Stimulated activated CD4-positive, alpha-beta T cell treated with anti-CD3 and anti-CD28 coated beads, TNF-alpha, amount 100 ng/mL, for 4 hours (primary cell): ENCODE measurements at places on chromosomes 6 and 20.

GRCh38 chr6:39287601-39288000 lies 26.6 kb downstream of the KCNK17 start:
- DNase-seq, result no peak

- DNase-seq, result no peak
Measured at GRCh38 chr6:109671733-109672132, 19.3 kb downstream of the AK9 start.

- no peak for DNase-seq
Measured at GRCh38 chr20:13041574-13042457, 33.0 kb downstream of the SPTLC3 start.

DNA sequence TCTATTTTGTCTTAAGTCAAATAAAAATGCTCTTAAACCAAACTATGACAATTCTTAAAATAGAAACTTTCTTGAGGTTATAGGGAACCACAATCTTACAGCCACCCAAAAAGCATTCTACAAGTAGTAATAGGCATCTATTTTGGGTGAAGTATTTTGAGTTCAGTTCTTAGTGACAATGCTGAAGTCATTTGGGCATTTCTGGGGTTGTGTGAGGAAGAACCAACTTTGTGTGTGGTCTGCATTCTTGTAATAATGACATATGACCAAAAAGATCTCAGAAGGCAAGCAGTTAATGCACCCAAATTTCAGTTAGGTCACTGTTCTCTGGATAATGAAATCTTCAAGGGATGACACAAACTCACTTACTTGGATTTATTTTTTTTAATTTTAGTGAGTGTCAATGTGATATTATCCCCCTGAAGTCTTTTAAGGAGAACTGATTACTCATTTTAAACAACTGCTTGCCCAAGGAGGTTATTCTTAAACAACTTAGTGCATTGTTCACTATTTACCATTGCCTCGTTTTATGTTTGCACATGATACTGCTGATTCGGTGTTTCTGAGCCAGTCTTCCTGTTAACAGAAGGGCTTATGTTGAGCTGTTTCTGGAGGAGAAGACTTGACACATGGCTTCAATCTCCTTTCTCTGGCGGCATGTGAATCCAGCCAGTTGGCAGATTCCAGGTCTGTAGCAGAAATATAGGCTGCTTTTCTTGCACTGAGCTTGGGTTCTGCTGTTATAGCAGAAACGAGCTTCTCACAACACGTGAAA lies 618.9 kb downstream of the BCKDHB start:
- no peak for DNase-seq

GRCh38 chr20:38110525-38111178 lies 54.4 kb downstream of the TGM2 start:
- DNase-seq, result no peak

DNA sequence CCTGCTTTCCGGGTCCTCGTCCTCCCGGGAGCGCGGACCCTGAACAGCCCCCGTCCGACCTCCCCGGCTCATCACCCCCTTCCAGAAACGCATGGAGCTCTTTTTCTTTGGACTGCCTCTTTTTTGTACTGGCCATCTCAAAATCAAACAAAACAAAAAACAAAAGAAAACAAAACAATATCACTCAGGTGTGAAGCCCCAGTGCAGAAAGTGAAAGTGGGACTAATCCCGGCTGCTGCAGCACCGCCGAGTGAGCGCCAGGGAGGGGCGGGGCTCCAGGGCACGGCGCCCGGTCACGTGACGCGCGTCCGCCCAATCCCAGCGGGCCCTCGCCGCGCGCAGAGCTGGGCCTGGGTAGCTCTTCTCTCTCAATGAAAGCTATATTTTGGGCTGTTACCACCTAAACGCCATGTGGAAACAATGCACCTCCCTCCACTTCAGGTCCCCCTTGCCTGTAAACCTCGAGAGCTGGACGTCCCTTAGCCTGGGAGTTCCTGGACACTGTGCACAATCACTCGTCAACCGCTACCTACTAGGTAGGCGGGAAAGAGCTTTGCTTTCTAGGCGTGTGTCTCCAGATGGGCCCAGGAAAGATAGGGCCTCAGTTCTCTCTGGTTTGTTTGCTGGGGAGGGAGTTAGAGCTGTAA lies 93.7 kb upstream of the PRDM1 start:
- peak; percentile 78 for DNase-seq

DNA sequence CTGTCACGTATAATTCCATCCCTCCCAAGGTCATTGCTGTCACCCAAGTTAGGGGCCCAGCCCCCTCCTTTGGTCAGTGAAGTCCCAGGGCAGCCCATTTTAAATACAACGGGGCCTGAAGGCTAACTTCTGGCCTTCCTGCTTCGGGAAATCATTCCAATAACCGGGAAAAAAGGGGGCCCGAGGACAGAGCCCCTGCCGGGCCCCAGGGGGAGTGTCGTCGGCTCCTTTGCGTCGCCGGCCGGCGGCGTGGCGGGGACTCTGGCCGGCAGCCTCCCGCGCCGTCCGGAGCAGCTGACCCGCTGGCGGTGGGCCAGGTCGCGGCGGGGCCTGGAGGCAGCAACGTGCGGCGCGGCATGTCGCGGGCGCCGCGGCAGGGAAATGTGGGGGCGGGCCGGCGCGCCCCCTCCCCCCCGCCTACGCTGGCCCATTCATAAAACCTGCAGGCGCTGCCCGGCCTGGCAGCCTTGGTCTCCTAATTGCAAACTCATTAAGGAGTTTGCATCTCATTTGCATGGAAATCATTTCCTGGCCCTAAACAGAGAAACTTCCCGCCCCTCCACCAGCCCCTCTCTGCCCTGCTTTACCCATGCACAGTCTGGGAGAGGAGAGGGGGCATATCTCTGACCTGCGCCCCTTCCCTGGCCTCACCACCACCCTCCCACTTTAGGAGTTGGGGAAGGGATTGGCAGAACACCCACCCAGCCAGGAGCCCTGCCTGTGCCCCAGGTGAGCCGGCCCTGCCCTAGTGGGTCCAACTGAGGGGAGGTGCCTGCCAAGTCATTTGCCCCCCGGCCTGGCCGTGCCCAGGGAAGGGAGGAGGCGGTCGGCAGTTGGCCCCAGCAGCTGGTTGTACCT lies 50.7 kb downstream of the MRPL14 start:
- DNase-seq, result no peak

DNA sequence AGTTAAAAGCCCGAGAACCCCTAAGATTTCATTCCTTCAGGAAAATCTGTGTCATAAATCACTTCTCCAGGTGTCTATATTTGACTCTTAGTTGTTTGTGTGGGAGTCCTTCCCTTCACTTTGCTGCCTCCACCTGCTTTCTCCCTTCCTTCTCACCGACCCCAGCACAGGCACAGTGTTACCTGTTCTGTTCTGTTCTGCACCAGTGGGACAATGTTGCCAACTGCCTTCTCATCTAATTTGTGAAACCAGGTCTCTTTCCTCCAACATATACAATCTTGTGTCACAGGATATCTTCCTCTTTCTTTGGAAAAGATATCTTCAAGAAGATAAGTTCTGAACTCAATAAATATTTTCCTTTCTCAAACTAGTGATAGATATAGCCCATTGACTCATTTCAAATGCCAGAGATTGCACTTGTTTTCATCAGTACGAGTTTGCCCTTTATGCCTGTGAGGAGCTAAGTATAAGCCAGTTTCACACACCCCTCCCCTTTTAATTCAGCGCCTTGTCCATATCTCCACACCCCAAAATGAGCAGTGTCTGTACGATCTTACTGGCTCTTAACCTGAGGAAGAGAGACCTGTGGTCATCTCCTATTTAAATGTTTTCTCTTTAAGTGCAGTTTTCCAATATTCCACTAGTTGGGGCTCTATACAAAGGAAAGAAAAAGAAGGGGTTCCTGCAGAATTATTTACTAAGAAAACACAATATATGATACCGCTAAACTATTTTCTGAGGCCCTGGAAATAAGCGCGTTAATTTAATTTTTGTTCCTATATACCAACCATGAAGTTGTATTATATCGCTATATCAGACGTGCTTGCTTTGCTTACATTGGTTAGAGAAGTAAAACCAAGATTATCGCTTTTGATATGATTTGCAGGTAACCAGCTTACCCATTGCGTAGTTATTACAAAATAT lies 81.6 kb upstream of the PREP start:
- DNase-seq, result no peak

DNA sequence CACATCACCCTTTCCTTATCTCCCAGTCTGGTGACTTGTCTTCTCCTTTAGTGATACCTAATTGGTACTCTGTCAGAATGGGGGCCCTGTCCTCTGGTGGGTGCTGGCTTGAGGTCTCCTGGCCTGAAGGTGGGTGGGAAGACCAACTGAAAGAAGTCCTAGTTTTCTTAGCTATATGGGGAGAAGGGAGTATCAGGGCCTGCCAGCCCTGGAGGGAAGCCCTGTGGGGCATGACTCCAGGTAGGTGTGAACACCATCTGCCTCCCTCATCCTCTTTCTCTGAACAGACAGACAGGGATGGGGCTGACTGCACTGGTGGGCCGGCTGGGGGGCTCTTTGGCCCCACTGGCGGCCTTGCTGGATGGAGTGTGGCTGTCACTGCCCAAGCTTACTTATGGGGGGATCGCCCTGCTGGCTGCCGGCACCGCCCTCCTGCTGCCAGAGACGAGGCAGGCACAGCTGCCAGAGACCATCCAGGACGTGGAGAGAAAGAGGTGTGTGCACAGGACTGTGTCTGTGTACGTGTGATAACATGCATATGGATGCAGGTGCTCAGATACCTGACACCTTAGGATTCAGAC lies 4.8 kb downstream of the CRIP3 start:
- no peak for DNase-seq
